ENCODE measurements at places on chromosomes 11 and 22. TPM values are rescaled to one million over a fixed set of nuclear protein-coding genes. Genes with fewer than 3 reads are reported as not detected.

DNA sequence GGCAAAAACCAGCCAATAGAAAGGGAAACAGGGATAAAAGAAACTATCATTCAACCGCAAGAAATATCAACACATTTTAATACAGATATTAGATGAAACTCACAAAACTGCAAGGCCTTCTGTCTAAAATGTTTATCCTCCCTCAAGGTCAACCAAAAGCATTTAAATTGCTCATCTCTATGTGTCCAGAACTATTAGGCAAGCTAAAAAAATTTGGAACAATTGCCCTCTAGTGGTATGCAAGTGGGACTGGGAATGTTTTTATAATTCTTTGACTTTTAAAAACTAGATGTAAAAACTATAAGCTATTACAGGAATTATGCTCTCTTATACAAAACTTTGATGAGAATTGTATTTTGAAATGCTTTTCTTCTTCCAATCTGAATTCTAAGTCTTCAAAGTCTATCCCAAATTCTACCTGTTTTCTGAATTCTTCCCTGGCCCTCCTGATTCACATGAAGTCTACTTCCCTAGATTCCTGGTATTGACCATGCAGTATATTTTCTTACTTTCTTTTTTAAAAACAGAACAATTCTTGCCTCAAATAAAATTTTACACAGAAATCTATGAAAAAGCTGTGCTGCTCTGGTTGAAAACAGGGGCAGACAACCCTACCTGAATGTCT is 4.9 kb downstream of the CWC15 start:
- DNase-seq = no peak

The CEND1 gene
- 0.20 TPM for total RNA-seq

DNA sequence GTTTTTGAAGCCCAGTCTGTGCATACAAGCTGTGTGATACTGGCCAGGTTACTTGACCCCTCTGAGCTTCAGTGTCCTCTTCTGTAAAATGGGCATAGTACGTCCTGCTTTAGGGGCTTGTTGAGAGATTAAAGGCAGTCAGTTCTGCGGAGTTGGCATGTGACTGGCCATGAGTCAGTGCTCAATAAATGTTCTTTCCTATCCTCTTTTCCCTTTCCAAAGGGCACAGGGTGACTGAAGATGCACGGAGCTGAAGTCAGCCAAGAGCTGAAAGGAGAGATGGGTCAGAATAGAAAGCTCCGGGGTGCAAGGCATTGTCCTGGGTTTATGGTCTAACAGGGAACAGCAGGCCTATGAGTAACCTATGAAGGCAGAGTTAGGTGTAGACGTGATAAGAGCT is 48.9 kb downstream of the TP53I11 start:
- no peak for DNase-seq

The TRIM34 gene
- total RNA-seq = 1.6 TPM

DNA sequence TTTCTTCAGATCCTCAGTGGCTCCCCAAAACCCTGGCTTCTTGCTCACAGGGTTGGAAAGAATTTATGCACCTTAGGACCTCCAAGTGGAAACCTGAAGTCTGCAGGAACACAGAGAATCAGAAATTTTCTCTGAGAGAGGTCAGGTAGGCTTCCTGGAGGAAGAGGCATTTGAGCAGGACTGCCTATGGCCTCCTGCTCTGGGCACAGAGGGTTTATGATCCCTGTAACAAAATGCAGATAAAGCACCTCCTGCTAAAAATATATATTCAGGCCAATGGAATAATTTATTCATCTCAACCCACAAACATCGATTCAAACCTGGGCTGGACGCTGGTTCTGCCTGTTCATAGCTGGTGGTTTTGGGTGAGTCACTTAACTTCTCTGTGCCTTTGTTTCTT is 68.1 kb upstream of the FGF3 start:
- DNase-seq = no peak

- DNase-seq = no peak
These were observed 3.9 kb upstream of the RNF215 start for GRCh38 chr22:30390974-30391691.

Data from chondrocyte (in vitro differentiated cells).